ENCODE measurements at places on chromosomes 2 and 18.

DNA sequence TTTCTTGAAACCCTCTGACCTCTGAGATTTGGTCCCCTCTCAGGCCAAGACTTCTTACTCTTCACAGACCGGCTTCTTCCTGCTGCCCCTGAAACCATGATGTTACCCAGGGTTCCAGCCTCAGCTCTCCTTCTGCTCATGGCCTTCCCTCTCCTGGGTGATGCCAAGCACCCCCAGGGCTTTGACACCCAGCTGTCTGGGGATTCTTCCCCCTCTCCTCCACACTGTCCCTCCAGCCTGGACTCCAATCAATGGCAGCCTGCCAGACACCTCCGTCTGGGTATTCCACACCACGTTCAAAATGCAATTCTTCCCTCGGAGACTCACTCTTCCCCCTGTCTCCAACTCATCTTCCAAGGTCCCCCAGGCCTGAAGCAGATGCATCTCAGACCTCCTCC is 25.0 kb downstream of the SPP2 start:
- no peak for DNase-seq

- no peak for DNase-seq
Observed at GRCh38 chr2:15492773-15493325, 68.3 kb downstream of the NBAS start.

DNA sequence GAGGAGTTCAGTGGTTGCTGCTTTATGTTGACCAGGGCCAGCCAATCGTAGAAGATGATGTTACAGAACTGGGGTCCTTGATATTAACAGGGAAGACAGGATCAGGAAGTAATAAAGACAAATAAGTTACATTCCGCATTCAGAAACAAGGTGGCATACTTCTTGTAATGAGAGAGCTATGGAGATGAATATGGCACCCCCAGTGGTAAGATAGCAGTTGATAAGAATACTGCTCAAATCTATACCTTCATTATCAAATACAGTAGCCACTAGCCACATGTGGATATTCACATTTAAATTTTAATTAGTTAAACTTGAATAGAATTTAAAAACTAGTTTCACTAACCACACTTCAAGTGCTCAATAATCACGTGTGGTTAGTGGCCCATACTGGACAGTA is 290.4 kb upstream of the RBMS1 start:
- no peak for DNase-seq

DNA sequence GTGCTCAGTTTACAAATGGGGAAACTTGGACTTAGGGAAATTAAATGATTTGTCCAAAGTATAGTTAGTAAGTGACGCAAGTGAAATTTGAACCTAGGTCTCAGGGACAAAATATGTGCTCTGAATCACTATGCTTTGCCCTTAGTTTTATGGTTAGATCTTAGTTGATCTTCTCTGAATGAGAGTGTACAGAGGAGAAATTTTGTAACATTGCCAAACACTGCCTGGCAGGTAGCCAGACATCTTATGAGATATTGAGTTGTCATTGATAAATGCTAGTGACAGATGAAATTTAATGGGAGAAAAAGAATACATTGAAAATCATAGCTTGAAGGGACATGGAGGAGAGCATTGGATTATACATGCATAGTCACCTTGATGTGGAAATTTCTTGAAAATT is 91.4 kb downstream of the GALNT1 start:
- no peak for DNase-seq

- DNase-seq: no peak
Observed at GRCh38 chr2:170214309-170214948, 36.5 kb downstream of the MYO3B start.

DNA sequence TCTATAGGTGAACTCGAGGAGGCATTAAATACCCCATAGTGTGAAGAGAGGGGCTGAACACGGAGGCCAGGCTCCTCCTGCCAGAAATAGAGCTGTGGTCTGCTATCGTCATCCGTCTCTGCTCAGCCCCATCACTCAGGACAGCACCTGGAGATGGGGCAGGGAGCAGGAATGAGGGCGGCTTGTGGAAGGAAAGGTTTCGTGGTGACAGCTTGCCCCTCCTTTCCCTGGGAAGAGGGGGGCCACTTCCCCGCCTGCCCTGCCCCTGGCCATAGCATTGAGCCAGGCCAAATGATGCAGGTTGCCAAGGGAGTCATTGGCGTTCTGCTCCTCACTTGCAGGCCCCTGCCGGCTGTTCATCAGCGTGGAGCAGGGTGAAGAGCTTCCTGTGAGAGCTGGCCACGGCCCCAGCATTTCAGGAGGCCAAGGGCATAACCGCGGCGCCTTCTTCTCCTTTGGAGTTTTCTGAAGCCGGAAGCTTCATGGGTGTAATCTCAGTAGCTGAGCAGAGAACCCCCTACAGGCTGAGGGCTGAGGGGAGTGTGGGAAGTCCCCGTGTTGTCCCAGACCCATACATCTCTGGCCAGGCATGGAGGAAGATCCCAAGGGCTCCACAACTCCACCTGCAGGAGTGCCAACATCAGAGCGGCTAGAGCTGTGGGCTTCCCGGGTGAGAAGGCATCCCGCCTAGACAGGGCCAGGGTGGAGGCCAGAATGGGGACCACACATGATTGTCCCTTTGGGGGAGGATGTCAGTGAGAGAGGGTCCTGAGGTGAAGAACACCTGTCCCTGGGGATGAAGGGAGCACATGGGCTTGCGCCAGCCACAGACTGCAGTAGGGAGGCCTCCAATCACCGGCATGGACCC is 112.5 kb upstream of the GLI2 start:
- DNase-seq: no peak

- DNase-seq: peak; percentile 93
Observed at GRCh38 chr2:157229572-157229971, 27.9 kb upstream of the GALNT5 start.

GRCh38 chr2:10404324-10405143 is 43.6 kb downstream of the ODC1 start:
- DNase-seq: peak; percentile 65

GRCh38 chr2:236045251-236046235 is 122.6 kb downstream of the GBX2 start:
- DNase-seq: no peak

DNA sequence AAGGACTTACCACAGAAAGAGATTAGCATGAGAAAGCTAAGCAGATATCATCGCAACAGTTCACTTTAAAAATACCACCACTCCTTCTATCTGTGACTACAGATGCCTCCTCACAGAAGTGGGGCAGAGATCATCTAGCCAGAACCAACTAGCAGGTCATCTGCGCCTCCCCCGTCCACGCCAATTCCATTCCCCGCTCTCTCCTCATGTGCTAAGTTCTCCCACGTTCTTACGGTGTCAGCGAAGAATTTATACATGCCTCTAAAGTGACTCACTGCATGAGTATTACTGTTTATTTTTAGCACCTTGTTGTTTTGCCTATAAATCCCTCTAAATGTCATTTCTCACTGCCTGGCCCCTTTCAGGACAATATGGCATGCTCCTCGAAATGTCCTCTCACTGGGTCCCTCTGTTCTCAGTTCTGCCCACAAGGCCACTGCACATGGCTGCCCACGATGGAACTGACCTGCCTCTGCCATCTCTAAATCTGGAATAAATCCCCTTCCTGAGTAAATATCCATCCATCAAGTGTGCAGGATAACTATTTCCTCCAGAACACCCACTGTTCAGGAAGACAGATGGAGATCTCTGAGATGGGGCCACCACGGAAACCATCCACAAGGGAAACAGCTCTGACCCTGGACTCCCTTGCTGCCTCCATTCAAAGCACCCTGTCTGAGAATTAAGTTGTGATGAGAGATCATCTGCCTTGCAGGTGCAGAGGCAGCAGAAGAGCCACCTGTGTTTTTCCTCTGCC is 137.7 kb downstream of the IRS1 start:
- peak; percentile 97 for DNase-seq

GRCh38 chr2:237943395-237944094 is 23.3 kb upstream of the UBE2F start:
- DNase-seq: no peak

- peak; percentile 8 for DNase-seq
Observed at GRCh38 chr2:158112992-158113391, 11.3 kb downstream of the UPP2 start.

DNA sequence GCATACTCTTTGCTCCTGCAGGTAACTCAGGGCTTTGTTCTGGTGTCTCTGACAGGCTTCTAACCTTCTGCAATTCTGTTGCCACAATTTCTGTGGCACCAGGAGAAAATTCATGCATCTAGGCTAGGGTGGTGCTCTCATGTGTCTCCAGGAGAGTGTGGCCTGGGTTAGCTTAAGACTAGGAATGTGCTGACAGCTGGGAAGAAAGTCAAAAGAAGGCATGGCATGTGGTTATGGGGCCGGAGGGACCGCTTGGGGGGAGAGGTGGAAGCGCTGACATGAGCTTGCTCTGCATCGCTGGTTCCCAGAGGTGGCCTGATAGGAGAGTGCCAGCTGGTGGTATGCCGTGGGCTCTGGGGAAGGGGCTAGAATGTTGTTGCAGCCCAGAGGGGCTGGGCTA is 173.3 kb upstream of the TNP1 start:
- no peak for DNase-seq

- no peak for DNase-seq
Observed at GRCh38 chr18:5618047-5618688, 74.4 kb upstream of the EPB41L3 start.

- no peak for DNase-seq
Observed at GRCh38 chr2:143255899-143256298, 126.7 kb downstream of the ARHGAP15 start.

GRCh38 chr2:233256048-233256447 is 4.6 kb downstream of the ATG16L1 start:
- DNase-seq: no peak

GRCh38 chr2:207589143-207589542 is 36.1 kb downstream of the METTL21A start:
- DNase-seq: no peak

GRCh38 chr2:44825702-44826101 is 115.8 kb upstream of the SIX3 start:
- no peak for DNase-seq

DNA sequence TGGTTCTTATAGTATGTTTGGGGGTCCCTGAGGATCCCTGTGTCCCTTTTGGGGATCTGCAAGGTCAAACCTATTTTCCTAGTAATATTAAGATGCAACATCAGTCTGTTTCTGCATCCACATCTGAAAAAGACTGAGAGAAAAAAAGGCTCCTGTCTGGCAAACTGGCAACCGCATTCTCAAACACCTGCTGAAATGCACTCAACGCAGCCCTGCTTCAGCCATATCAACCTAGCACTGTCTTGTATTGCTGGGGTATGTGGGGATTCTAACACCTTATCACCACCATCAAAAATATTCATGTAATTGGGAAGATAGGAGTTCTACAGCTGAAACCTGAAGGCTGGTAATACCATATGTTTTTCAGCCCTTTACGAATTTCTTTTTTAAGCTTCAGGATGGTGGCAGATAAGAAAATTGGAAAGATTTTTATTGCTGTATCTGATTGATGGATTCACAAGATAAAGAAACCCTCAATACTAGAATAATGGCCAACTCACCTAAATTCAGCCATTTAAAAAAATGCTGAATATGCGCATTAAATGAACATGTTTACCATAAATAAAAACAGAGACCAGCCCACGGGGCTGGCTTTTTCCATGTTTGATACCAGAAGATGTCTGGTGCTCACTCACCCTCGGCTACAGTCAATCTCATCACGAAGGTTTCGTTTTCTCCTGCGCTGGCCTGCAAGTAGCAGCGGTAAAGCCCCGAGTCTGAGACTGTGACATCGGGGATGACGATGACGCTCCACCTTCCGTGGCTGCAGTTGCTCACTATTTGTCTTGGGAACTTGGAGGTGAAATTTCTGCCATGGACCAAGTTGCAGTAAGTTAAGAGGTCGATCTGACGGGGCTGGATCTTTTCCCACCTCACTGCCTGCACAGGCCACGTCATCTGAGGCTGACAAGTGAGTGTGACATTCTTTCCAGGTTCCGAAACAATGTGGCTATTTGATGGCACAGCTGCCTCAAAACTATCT is 52.3 kb downstream of the CD226 start:
- DNase-seq: no peak

DNA sequence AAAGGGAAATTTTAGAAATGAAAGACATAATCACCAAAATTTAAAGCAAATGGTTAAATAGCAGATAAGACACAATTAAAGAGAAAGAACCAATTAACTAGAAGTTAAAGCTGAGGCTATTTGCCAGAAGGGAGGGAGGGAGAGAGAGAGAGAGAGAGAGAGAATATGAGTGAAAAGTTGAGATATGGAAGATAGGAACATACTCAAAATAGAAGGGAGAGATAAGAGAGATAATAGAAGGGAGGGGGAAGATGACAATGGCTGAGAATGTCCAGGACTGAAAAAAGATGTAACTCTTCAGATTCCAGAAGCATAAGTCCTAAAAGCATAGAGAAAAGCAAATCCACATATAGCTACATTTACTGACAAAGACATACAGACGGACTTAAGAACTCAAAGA is 17.1 kb upstream of the AAK1 start:
- no peak for DNase-seq

- DNase-seq: no peak
Observed at GRCh38 chr2:86492048-86492453, 50.9 kb downstream of the KDM3A start.

DNA sequence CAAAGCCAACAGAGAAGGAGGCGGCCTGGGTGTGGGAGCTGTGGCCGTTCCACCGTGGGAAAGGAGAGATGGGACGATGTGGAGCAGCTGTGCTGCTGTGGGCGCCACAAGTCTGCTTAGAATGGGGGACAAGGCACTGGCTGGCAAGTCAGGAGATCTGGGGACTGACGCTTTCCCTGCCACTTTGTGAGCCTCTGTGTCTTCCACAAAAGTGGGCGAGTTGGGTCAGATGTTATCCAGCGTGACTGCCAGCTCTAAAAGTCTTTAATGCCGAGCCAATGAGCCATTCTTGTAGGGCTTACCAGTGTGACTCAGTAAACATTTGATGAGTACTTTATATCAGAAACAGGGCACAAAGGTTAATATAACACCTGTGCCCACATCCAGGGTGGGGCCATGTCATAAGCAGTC is 113.6 kb upstream of the MGAT5 start:
- no peak for DNase-seq

DNA sequence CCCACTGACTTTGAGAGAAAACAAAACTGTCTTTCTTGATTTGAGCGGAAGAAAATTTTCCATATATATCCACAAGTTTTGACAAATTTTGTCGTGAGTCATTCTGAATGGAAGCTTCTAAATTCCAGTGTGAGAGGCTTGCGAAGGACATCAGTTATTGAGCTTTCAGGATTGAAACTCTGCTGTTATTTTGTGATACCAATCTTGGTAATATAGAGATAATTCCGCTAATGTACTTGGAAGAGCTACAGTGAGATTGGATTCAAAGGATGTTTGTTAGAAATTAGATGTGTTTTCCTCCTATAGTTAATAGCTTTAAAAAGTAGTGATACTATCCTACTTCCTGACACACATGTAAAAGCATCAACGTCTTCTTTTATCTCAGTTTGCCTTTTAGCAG is 61.4 kb downstream of the RBM43 start:
- no peak for DNase-seq

DNA sequence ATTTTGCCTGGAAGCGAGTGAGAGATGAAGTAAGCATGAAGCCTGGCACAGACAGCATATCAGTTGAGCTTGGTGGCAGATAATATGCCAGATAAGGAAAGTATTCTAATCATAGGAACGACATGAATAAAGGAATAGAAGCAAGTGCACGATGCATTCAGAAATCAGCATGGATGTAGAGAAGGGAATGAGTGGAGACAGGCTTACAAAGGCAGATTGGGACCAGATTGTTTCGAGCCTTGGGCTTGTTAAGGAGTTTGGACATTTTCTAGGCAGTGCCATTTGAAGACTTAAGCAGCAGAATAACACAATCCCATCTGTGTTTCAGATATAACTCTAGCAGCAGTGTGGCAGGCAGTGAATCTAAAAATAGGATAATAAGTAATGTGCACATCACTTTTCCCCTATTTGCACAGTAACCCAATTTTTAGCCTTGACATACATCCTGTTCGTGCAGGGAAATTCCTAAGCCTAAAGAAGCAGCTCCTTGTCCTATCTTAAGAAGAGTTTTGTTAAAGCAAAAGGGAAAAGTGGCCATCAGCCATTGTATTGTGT is 450.2 kb downstream of the PLCL1 start:
- no peak for DNase-seq

Measured in AG10803 (cell line).